GM03348 (cell line): ENCODE measurements at places on chromosomes 6 and 20.

DNA sequence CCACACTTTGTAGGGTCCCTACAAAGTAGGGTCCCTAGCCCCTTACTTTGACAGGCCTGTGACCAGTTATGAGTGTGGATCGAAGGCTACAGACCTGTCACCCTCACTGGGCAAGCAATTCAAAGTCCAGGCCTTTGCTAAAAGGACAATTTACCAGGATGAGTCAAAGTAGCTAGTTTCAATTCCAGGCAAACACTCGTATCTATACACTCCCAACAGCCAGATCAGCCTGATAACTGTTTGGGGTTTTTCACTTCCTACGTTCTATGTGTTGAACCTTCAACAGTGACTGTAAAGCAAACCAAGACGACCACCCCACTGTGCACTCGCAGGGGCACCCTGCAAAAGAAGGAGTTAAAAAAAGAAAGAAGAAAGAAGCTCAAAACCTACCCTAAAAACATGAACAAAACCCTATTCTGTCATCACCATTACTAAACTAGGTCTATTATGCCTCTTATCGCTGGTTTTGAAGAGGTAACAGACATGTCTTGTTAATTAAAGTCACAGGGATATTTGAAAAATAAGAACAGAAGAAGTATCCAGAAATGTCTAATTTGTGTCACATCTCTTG, 3.2 kb downstream of the GFOD1 start:
- no peak for DNase-seq

- peak; percentile 59 for DNase-seq
Observed at GRCh38 chr20:61664556-61665320, 400.9 kb downstream of the TAF4 start.

GRCh38 chr6:106309766-106310373, 15.7 kb downstream of the ATG5 start:
- peak; percentile 54 for DNase-seq

DNA sequence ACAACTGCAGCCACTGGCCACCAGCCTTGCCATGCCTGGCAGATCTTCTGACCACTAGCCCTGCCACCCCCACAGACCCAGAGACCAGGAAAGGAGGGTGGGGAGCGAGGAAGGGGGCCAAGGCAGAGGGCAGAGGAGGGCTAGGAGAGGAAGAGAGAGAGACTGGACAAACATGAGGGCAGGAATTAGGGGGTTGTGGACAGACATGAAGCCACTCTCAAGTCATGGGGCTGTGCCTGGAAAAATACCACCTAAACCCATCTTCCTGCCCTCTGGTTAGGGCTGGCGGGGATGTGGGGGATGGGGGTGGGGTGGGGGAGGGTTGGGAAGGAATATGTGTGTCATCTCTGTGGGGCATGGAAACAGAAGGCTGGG, 1.4 kb upstream of the SLC29A1 start:
- no peak for DNase-seq
